ENCODE measurements at places on chromosomes 11 and 22.

- peak; percentile 53 for DNase-seq
These were observed at the start of gene ZDHHC8 for GRCh38 chr22:20131597-20131858. Gene ZDHHC8 (plus strand): TSS chr22:20131804. CDS start chr22:20131948, 144 bp downstream.

- no peak for DNase-seq
These were observed 156.4 kb upstream of the PITPNB start for GRCh38 chr22:28075358-28075981.

- no peak for DNase-seq
These were observed 63.6 kb upstream of the LRRC4C start for GRCh38 chr11:41522899-41523672.

DNA sequence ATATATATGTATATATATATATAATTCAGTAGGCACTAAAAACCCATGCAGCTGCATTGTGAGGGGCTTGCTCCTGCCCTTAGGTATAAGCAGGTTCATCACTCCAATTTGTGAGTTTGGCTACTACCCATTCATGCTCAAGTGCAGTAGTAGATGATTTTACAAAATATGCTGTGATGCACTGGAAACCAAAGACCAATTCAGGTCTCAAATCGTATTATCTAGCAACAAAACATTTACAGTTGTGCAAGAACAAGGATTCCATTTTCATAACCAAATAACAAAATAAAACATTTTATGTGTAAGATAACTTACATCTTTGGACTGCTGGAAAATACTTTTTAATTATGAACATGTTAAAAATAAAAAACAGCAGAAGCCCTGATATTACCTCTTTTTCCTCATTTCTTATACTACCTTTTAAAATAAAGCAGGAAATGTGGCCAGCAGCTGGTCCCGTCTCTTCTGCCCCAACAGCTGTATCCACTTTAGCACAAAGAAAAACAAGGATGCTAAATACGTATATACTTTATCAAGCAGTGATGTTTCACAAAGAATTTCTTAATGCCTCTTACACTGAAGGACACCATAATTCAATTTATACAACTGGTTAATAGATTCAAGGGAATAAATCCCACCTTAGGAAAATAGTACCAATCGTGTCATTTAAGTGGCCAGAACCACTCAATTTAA lies 2.8 kb downstream of the CREBZF start:
- no peak for DNase-seq

DNA sequence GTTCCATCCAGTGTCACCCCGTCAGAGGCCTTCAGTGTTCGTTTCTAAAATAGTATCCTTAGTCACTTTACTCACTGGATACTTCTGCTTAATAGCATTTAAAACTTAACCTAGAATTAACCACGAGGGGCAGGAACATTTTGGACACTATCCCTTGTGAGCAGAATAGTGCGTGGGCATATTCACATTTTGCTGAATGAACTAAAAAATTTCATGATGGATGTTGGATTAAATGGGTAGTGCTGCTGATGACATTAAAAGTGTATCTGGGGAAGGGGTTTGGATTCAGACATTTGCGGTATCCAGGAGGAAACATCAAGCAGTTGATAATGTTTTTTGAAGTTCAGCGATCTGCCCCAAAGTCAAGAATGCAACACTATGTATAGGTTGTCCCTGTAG lies 750 bp upstream of the NAT10 start:
- DNase-seq = no peak

- peak; percentile 63 for DNase-seq
These were observed 27.2 kb upstream of the SMPD1 start for GRCh38 chr11:6362873-6363678.

- DNase-seq = no peak
These were observed 3.1 kb downstream of the APOBEC3G start for GRCh38 chr22:39080052-39080762.

GRCh38 chr11:2711161-2711560 lies 11.4 kb upstream of the KCNQ1OT1 start:
- no peak for DNase-seq

GRCh38 chr11:65781152-65781961 lies 581 bp upstream of the AP5B1 start:
- no peak for DNase-seq

DNA sequence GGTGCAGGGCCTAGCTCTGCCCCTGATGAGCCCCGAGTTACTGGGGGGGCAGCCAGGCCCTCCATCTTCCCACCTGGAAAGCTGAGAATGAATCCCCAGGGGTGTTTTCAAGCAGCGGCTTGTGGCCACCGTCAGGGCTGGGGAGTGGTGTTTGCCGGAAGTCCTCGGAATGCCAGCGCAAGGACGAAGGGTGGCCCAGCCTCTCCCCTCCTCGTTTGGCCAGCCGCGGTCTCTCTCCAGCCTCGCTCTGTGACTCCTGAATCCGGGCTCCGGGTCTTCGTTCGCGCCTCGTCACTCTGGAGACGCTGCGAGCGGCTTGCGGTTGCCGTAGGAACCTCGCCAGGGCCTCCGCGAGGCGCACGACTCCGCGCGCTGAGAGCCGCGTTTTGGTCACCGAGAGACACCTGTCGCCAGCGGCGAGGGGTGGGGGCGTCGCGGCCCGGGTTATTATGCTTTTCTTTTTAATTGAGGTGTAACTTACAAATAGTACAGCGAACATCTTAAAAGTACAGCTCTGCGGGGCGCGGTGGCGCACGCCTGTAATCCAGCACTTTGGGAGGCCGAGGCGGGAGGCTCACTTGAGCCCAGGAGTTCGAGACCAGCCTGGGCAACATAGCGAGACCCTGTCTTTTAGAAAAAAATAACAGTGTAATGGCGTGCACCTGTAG lies 6.3 kb upstream of the KDELR3 start:
- DNase-seq = peak; percentile 44

DNA sequence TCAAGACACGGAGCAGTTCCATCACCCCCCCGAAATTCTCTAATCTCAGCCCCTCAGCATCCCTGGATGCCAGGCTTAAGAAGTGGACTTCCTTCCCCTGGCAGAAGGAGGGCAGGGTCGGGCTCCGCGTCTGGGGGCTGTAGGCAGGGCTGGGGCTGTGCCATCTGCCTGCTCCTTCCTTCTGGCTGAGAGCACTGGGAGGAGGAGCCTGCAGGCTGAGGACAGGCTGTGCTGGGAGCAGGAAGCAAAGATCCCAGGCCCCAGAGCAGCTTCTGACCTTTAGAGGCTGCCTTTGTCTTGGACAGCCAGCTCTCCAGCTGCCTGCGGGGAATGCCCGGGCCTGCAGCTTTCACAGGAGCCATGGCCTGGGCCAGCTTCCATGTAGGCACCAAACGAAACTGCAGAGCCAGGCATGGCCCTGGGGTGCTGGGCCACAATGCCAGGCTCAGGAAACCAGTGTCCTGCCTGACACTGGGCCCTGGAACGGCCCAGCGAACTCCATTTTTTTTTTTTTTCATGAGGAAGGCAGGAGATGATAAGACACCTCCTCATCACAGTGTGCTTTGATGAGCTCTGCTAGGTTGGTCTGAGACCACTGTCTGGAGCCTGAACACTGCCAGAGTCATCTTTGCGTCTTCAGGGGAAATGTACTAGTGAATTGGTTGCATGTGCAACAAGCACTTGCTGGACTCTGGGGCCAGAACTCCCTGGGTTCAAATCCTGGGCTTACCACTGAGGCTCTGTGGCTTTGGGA lies 67.9 kb downstream of the MCM5 start:
- no peak for DNase-seq

GRCh38 chr11:131903074-131903473 lies 532.7 kb downstream of the NTM start:
- no peak for DNase-seq

Measured in activated CD8-positive, alpha-beta memory T cell treated with anti-CD3 and anti-CD28 coated beads, Interleukin-2, amount 50 U/mL, for 4 hours (primary cell).